Cortex of kidney (tissue), 1 donor: ENCODE measurements at places on chromosomes 5 and 9.

DNA sequence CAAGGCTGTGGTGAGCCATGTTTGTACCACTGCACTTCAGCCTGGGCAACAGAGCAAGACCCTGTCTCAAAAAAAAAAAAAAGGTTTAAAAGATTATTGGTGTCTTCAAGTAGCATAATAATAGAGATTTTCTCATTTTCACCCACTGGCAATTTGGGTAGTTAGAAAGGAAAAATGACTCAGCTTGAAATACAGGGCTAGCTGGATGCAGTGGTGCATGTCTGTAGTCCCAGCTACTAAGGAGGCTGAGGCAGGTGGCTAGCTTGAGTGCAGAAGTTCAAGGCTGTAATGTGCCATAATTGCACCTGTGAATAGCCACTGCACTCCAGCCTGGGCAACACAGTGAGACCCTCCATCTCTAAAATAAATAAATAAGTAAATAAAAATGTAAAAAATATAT, 111.1 kb downstream of the ARRDC3 start:
- no peak for DNase-seq

- DNase-seq: no peak
Observed at GRCh38 chr5:124043456-124043855, 531.5 kb downstream of the CSNK1G3 start.

DNA sequence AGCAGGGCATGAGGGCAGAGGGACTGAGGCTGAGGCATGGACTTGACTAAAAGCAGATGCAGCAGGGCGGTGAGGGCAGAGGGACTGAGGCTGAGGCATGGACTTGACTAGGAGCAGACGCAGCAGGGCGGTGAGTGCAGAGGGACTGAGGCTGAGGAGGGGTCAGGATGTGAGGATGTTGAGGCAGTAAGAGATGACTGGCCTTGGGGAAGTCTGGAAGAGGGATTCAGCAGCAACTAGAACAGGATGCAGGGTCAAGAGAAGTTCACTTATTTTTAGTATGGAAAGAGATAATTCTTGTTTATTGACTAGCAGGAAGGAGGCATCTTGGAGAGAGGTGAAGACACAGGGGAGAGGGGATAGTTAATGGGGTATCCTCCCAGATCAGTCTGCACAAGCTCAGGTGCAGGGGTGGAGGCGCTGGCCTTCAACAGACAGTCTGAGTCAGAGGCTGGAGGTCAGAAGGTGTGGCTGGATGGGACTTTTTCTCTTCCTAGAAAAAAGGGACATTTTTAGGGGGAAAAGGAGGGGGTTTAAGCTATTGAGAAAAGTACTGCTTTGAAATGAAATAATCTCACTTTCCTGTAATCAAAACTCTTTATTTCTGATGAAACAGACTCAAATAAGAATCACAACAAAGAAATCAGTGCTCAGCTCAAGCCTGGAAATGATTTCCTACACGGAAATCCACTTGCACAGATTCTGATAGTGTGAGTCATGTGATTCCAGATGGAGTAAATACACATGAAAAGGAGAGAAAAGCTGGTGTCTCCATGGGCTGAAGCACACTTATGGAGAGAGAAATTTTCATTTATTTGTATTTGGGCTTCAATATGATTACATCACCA, 130.9 kb downstream of the PALM2AKAP2 start:
- DNase-seq: no peak

- no peak for DNase-seq
Observed at GRCh38 chr5:141409598-141410306, 1.9 kb downstream of the PCDHGB6 start.

DNA sequence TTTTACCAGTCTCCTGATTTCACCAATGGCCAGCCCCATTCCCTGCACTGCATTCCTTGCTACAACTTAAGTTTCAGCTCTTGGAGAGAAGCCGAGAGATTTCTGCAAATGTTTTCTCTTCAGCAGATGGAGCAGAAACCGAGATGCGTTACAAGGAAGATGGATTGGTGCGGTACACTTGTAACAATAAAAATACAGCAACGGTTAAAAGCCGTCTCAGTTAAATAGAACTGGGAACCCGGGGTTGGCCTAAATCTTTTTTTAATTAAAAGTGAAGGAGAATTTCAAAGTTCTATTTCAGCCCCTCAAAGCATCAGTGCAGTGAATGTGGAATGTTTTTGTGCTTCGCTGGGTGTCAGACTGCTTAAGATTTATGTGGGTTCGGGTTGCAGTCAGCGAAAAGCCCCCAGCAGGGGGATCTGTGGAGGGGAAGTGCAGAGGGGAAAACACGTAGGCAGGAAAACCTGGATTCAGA, 19.8 kb downstream of the BRINP1 start:
- no peak for DNase-seq

DNA sequence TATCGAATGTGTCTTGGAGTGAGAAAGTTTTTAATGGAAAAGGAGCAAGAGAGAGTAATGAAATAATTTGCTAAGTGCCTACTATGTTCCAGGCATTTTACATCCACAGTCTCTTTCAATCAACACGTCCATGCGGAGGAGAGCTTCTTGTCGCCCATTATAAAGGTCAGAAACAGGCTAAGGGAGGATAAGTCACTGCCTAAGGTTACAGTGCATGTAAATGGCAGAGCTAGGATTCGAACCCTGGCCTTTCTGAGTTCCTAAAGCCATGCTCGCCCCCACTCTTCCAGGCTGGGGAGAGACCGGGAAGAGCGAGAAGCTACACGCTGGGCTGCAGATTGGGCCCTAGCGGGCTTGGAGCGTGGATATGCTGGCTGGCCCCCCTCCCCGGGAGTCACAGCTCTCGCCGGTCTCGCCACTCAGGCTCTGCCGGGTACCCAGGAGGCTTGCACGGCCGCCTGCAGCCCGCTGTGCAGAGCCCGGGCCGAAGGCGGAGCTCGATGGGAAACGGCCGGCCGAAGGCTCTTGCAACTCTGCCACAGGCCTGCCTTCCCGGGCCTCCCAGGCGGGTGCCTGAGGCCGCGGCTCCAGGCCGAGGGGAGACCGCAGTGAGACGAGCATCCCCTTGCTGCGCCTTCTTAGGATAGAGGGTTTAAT, 775 bp upstream of the LHX2 start:
- DNase-seq: no peak
